Retina (tissue), 1 donor: ENCODE measurements at places on chromosomes 7 and 10.
A peak's percentile ranks its signal among the peaks of the same experiment; 100 is the strongest.

GRCh38 chr7:101116898-101117297, 10.0 kb upstream of the SERPINE1 start:
- DNase-seq = no peak

DNA sequence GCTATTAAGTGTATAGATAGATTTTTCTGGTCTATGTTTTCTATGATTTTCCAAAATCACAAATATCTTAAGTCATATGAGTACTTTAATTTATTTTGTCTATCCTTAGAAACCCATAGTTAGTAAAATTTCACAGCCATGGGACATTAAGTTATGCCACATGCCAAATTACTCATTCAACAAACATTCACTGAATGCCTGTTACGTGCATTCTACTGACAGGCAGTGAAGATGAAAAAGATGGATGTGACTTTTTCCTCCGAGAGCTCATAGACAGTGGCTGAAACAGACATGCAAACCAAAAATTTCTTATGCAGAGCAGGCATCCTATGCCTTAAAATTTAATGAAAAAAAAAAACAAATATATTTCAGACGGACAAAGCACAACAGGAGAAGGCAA, 84.9 kb downstream of the CHRM2 start:
- no peak for DNase-seq

- no peak for DNase-seq
Measured at GRCh38 chr10:94194256-94194655, 168.5 kb downstream of the NOC3L start.

DNA sequence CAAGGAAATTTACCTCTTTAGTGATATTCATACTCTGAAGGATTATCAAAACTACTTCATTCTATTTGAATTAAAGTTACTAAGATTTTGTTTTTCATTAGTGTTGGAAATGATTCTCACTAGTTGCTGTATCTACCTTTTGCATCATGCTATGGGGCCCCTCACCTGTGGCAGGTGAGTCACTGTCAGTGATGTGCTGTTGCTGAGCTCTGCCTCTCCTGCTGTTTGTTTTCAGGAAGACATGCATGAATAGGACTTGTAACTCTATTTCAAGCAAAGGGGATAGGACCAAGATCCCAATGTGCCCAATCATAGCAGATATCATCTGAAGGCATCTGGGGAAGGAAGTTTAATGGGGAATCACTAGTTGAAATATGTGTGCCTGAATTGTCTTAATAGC, 57.4 kb upstream of the AGR3 start:
- DNase-seq = no peak

GRCh38 chr10:119198438-119198837, 8.9 kb upstream of the GRK5 start:
- no peak for DNase-seq

DNA sequence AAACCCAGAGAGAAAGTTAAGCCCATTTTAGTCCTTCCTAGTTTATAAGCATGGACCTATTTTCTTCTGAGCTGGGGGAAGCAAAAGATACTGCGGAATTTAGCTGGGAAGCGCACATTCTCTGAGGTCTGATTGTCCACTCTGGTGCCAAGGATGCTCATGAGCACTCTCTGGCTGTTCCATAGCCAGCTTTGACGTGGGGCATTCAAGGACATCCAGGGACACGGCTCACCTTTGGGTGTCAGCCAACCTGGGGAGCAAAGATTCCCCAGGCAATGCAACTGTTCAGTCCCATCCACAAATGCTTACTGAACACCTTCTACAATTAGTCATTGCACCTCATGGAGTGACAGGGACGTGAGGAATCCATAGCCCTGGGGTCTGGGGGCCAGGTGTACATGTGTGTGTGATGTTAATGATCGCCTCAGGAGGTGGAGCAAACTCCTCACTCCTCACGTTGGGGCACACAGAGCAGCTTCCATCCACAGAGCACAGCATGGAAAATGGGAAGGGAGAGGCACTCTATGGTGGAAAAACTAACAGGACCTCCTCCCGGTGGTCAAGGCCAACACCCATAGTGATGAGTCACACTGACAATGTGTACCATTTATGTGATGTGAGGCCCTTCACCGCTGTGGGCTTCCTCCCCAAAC, 67.5 kb upstream of the IGFBP3 start:
- no peak for DNase-seq

- peak; percentile 86 for DNase-seq
Measured at GRCh38 chr7:130356121-130356875, 11.7 kb downstream of the CPA5 start.

DNA sequence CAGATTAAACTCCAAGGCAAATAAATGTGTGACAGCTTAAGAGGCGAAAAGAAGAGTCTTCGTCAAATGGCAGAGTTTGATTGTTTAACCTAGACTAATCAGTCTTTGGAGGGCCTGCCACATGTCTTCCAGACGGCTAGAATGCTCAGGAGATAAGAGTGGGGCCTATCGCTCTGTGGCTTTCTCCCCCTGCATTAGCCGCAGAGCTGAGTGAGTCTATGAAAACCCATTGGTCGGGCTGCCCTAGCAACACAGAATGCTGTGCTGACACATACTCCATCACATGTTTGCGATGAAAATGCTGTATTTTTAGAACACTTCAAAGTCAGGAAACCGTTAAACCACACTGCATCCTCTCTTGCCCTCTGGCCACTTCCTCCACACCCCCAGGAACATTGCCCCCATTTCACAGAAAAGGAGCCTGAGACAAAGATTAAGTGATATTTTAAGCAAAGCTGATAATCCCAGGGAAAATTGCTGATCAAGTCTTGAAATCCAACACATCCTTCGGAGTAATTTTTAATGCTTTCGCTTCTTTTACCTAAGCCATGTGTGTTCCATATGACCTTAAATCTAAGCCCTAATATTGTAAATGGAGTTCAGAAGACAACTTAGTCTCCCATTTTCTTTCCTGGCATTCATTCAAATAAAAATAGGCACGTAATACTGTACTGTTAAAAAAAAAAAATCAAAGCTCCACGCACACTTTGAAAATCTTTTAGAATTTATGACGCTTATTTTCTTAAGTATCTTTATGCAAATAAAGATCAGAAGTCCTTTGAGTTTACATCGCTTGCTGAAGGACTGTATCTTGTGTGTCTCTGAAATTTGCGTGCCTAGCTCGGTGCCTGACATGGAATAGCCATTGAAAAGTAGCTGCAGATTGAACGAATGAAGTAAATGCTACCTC, 161.2 kb downstream of the CELF2 start:
- no peak for DNase-seq

DNA sequence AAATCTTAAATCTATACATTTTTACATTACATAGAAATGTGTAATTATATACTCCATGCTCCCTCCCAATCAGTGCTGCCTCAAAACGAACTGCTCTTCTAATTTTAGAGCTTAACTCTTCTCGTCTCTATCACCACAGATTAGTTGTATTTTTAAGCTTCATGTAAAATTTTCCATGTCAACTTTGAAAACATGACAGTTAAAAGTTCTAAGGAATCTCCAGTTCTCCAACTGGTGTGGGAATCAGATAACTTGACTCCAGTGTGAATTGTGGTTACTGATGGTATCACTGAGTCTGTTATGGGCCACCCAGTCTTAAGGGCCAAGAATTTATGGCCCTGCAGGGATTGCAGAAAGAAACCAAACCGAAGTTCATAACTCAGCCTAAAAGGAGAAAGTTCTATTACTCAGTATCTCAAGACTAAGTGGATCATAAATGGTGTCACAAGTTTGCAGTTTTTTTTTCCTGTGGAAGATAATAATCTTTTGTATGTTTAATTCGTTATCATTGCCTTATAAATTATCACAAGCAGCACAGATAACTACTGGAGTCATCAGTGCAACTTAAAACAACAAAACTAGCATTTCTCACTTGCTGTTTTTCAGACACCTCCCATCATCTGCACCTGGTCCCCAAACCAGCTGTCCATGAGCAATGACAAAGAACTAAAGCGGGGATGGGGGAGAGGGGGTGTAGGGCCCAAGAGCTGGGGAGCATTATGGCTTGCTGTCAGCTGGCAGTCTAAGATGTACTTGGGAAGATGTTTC, 31.5 kb upstream of the KMT2E start:
- DNase-seq = no peak

DNA sequence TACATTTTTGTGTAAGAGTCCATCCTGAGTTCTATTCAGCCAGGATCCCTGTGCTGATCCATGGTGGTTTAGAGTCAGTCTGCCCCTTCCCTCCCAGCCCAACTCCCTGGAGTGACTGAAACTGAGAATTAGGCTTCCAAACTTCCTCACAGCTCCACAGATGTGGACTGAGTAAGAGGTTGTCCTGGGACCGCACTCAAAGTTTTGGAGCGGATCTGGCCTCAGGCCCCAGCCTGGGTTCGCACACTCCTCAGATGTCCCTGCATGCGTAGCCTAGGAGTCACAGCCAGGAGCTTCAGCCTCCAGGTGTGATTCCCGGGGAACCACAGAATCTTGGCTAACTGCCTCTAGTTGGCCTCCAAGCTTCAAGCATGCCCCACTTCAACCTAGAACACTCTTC, 218.1 kb downstream of the C7orf25 start:
- DNase-seq = no peak

DNA sequence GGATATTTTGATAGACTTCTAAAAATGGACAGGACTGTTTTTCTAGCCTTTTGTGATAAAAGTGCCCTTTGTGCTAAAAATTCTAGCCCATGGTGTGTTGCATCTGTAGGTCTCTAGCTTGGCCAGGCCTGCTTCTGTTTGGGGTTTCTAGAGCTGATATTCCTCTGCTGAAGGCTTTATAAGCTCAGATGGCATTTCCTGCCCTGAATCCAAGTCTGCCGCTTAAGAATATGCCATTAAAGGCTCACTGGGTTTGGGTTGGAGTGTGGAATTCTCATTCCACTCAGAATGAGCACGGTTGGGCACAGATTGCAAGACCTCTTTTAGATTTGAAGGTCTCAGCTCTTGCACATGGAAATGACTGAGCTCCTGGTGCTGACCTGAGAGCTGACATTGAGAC, 49.4 kb upstream of the IGFBP3 start:
- DNase-seq = no peak

- DNase-seq = no peak
Measured at GRCh38 chr10:95758351-95759025, 2.5 kb downstream of the ENTPD1 start.

DNA sequence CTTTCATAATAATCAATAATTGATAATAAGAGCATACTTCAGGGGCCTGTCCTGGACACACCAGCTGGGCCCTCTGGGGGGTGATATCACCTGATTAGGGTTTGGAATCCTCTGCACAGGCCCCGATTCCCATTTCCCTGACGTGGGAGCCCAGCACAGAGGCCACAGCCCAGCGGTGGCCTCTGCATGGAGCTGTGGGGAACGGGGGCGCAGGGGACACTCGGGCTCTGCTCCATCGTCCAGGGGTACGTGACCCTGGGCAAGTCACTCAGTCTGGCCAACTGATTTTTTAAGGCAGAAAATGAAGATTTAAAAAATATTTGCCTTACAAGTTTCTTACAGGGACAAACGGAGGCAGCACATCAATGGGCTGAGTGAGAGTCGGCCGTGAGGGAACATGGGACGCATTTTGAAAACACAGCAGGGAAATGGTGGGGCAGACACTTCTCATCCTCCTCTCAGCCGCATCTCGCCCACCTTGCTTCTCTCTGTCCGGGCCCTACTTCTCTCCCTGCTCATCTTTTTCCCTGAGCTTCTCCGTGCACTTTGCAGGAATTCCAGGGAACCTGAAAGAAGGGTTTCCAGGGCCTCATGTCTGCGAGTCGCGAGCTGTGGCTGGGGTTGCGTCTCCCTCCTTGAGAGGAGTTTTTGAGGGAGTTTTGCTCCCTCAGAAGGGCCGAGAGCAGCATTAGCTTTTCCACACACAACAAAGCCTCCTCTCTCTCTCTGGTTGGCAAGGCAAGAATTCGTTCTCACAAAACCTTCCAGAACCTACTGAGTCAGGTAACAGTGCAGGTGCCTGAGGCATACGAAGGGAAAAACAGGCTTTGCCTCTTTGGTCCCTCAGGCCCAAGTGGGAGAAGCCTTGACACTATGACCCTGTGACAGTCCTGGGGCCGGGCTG, 312.0 kb downstream of the WDR37 start:
- DNase-seq = no peak

GRCh38 chr10:89440226-89441009, 26.1 kb downstream of the IFIT5 start:
- no peak for DNase-seq

DNA sequence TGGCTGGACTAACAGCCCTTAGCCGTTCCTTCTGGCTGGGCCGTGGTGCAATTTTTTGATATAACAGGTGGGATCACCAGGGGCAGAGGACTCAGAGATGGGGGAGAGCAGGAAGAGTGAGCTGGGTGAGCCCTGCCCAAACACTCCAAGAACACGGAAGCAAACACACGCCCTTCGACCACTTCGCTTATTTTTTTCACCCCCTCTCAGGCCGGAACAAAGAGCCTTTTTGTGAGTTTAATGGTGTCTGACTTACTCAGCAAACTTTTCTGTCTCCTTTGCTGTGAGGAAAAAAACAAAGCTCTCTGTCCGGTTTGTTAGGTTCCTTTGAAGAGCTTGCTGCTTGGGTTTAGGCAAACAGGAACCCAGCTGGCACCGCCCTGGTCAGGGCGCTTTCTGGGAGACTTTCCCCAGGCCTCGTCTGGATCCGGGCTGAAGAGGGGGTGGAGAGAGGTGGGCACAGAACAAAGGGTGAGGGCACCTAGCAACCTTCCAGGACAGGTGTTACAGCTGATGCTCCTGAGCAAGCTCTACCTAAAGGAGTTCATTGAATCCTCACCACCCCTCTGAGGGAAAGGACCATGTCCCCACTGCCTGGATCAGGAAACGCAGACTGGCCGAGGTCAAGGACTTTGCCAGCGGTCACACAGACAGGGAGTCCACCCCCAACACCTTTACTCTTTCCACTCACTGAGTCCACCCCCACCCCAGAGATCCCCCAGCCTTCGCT, 23.3 kb downstream of the CALML3 start:
- DNase-seq = no peak
